ENCODE measurements at places on chromosomes 4 and X.

- no peak for DNase-seq
Observed at GRCh38 chrX:24248042-24248441, 65.8 kb downstream of the SUPT20HL2 start.

DNA sequence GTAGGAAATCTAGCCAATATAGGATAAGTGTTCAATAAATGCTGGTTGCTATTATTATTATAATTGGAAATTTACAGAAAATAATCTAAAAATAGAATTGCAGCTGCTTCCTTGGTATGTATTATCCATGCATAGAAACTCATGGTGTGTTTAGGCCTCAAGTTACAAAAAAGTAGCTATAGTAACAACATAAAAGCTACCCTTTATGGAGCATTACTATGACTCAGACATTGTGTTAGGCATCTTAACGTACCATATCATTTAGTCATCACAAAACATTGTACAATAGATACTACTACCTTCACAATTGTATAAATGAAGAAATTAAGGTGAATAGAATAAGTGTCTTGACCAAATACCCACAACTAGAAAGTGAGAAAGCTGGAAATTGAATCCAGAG is 126.9 kb upstream of the NRK start:
- DNase-seq, result no peak

- no peak for DNase-seq
Observed at GRCh38 chr4:102308032-102308799, 37.1 kb downstream of the SLC39A8 start.

GRCh38 chr4:40949358-40950100 is 199.8 kb downstream of the NSUN7 start:
- no peak for DNase-seq

GRCh38 chrX:40049084-40049641 is 48.6 kb downstream of the BCOR start:
- no peak for DNase-seq

DNA sequence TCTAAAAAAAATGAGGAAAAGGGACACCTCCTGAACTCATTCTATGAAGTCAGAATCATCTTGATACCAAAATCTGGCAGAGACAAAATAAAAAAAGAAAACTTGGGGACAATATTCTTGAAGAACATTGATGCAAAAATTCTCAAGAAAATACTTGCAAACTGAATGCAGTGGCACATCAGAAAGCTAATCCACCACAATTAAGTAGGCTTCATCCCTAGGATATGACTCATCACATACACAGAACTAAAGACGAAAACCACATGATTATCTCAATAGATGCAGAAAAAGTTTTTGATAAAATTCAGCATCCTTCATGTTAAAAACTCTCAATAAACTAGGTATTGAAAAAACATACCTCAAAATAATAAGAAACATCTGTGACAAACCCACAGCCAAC is 98.3 kb downstream of the FAM47B start:
- DNase-seq, result no peak

DNA sequence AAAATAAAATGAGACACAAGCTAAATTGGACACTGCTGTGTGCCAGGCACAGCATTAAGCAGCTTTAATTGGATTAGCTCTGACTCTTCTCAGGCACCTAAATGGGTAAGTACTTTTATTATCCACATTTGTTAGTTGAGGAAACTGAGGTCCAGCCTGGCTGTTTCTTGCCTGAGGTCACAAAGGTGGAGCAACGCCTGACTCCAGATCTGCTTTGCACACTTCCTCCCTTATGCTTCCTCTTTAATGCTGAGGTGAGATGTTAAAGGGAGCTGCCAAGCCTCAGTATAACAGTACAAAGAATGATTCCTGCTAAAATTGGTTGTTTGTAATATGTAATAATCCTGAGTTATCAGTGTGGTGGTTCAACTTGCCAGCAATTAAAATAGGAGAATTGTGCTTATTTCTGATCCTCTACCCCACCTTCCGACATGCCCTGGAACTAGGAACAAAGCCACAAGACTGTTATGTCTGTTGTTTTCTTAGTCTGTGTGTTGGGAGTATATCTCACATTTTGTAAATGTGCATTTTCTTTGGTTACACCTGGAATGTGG is 74.4 kb downstream of the AFF1 start:
- DNase-seq, result no peak

- no peak for DNase-seq
Observed at GRCh38 chr4:185171373-185172071, 28.5 kb downstream of the SLC25A4 start.

- DNase-seq, result no peak
Observed at GRCh38 chr4:58435871-58436270, 1325.7 kb upstream of the IGFBP7 start.

- no peak for DNase-seq
Observed at GRCh38 chr4:185534866-185535611, at the start of gene PDLIM3. Gene PDLIM3 (minus strand): TSS chr4:185535507. CDS start chr4:185535434, 73 bp downstream.

GRCh38 chrX:54748626-54749025 is 49.4 kb downstream of the ITIH6 start:
- DNase-seq, result no peak

DNA sequence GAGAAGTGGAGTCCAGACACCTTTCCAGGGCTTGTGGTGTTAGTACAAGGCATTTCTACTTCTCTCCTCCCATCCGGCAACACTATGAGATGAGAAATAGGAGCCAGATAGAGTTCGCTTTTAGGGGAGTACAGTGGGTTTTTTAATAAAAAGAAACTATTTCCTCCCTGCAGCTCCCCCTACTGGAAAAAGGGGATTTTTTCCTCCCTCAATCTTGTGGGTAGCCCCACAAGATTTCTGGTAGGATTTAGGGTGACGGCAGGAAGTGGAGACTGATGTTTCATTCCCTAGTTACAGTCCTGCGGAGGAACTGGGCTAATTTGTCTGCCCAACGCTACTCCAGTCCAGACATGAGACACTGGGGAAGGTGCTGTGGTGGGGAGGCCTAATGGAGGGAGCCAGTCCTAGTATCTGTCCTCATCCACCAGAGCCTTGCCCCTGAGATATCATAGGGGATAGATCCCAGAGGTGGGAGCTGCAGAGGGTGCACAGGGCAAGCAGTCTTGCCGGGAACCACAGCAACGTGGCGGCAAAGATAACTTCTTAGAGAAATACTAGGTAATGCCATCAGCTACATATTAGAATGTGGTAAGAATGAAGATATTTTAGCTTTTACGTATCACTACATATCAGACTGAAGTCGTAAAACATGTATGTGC is 45.5 kb upstream of the PRKG2 start:
- DNase-seq, result no peak

DNA sequence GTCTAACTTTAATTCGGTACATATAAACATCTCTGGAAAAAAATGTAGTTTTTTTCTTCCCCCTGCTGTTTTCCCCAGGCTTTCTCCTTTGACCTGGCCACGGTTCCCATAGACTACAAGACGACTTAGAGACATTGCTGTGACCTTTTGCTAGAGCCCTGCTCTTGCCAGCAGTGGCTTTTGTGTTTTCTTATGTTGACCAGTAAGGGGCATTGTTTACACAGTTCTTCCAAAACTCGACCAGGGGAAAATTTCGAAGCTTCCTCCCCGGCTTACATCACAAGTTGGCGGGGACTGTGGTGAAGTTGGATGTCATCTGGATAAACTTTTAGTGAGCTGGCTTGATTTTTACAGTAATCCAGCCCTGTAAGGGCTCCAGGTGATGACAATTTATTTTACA is 9.3 kb downstream of the CCDC160 start:
- DNase-seq, result no peak

- DNase-seq, result no peak
Observed at GRCh38 chr4:1237981-1238675, 10.8 kb downstream of the CTBP1 start.

GRCh38 chr4:105146276-105147015 is at the start of gene TET2:
Gene TET2 (plus strand): TSS chr4:105146876. CDS start chr4:105233943, 87,067 bp downstream.
- DNase-seq, result peak; percentile 28

GRCh38 chr4:118757761-118758251 is 72.6 kb downstream of the METTL14 start:
- no peak for DNase-seq

DNA sequence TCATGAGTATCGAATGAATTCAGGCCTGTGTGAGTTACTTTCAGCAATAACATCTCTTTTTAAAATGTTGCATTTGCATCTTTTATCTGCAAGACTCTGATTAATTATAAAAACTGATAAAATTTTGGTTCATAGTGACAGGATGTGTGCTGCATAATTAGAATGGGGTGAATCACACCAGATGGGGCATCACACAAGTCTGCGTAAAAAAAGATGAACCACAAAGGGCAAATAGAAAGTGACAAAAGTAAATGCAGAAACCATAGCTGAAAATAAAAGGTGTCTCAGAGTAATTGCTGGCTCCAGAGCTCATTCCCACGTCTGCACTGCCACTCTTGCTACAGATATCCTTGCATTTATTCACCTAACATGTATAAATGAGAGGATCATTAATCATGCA is 131.1 kb downstream of the HS3ST1 start:
- DNase-seq, result no peak

- DNase-seq, result no peak
Observed at GRCh38 chr4:26955241-26955640, 94.6 kb downstream of the STIM2 start.

DNA sequence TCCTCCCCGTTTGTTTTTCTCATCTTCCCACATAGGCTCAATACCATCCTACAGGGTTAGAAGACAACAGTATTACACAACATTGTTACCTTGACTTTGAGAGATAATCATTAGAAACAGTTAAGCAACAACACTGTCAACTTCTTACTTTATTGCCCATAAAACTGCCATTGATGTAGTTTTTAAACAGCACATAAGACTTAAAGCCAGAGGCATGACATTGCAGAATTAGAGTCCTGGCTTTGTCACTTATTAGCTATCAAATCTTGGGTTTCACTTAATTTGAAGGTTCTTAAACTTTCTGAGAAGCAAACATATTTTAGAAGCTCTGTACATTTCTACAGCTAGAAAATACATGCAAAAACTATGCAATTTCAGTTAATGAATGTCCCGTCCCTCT is 41.8 kb downstream of the EIF4E start:
- DNase-seq, result no peak

DNA sequence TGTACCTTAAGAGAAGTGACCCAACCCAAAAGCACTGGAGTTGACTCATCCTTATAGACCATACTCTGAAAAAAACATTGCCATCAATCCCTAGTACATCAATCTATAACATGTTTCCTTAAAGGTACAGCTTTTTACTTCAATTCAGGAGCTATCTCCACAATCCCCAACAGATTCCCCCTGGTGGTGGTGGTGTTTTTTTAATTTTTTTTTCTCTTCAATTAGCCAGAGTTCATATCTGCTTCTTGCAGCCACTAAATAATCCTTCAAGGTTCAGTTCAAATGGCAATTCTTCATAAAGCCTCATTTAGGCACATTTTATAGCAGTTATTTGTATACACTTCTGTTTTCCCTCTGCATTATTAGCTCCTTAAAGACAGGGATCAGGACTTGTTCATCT is 60.7 kb upstream of the KDR start:
- no peak for DNase-seq

DNA sequence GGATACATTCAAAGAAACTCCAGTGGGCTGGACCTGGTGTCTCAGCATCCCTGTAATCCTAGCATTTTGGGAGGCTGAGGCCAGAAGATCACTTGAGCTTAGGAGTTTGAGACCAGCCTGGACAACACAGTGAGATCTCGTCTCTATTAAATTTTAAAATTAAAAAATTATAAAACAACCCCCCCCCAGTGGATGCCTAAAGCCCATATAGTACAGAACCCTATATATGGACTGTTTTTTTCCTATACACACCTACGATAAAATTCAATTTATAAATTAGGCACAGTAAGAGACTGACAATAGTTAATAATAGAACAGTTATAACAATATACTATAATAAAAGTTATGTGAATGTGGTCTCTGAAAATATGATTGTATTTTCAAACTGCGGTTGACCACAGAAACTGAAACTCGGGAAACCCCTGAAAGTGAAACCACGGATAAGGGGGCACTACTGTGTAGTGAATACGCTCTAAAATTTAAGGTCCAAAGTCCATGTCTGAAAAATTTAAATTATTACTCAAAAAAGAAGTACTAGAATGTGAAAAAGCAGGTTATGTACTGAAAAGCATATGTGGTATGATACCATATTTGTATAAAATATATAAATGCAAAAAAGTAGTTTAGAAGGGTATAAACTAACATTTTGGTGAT is 2.0 kb downstream of the SMIM14 start:
- DNase-seq, result no peak

DNA sequence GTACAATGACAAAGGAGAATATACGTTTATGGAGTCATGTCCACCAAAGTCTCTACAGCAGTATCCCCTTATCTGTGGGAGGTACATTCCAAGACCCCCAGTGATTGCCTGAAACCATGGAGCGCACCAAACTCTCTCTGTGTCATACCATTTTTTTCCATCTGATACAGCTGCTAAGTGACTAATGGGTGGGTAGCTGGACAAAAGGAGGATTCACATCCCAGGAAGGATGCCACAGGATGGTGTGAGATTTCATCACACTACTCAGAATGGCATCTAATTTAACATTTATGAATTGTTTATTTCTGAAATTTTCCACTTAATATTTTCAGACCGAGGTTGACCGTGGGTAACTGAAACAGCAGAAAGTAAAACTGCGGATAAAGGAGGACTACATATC is 49.8 kb upstream of the AGA start:
- DNase-seq, result no peak
